NCI-H526 (cell line): ENCODE measurements at places on chromosomes 16 and 17.
A peak's percentile ranks its signal among the peaks of the same experiment; 100 is the strongest.

- no peak for DNase-seq
These were observed 65.1 kb upstream of the ALOX12 start for GRCh38 chr17:6930749-6931148.

GRCh38 chr17:59329176-59330052 lies 2.0 kb upstream of the YPEL2 start:
- peak; percentile 87 for DNase-seq

DNA sequence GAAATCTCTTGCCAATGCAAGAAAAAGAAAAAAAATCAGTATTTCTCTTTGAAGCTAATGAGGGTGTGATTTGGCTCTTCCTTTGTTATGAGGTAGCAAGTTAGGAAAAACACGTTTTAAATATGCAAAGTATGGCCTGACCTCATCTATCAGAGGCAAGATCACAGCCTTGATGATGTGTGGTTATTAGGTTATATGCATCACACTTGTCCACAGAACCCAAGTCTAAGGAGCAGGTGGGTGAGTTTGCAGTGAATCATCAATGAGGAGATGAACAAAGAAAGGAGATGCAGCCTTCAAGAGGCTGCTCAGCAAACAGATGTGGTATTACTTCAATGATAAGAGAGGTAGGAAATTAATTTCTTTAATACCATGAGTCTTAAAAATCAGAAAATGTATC lies 594.8 kb upstream of the CDH5 start:
- no peak for DNase-seq

DNA sequence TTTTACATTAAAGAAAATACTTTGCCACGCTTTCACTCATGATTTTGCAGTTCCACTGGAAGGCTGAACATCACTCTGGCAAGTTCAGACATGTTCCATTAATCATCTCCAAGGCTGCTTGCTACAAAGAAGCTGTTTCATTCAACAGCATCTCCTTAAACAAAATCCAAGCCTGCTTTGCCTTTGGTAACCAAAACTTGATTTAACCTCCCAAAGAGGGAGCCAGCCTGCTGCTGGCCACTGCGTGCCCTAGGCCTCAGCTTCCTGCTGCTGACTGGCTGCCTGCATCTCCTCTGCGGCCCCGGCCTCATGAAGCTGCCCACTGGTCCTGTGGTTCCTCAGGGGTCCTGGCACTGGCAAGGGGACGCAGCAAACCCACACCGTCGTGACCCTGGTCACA lies 31.8 kb downstream of the ANKRD11 start:
- DNase-seq = no peak

- peak; percentile 37 for DNase-seq
These were observed 89.9 kb downstream of the C16orf78 start for GRCh38 chr16:49463529-49463928.

GRCh38 chr17:55458287-55458900 lies 36.8 kb upstream of the MMD start:
- DNase-seq = no peak

- DNase-seq = no peak
These were observed 136.6 kb downstream of the CHD9 start for GRCh38 chr16:53191413-53191812.

GRCh38 chr16:84225126-84225525 lies 14.7 kb downstream of the KCNG4 start:
- no peak for DNase-seq

GRCh38 chr16:25224731-25225319 lies 8.1 kb downstream of the AQP8 start:
- DNase-seq = no peak

DNA sequence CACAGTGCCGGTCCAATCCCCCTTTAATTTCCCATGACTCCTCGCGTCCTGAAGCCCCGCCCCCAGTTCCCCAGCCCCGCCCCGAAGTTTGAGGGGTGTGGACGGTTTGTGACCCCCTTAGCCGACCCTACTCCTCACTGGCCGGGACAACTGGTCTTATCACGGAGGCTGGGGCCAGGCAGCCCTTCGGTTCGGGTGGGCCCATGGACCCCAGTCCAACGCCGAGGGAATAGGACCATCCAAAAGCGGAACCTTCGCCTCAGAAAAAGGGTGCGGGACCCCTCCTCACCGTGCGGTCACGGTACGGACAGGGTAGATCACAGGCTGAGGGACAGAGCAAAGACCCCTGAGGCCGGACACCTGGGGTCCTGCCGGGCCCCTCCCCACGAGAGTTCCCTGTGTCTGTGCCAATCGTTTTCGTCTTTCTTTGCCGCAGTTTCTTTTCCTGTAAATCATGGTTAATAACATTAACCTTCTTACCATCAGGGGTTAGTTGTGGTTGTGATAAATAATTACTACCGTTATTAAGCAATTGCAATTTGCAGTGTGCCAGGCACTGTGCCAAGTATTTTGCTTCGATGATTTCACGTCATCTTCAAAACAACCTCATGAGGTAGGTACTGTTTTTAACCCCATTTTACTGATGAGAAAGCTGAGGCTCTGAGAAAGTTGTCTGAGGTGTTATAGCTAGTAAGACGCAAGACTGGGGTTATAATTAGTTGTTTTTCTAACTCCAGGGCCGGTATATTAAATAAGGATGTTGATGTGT lies 543 bp downstream of the TMUB2 start:
- no peak for DNase-seq
